ENCODE measurements at places on chromosomes 1 and 21.

- no peaks in the 10 kb centered on the region for H3K27me3 ChIP-seq
- H3K27ac ChIP-seq, result no peak overlapping the region
- no peaks in the 10 kb centered on the region for H3K4me1 ChIP-seq
- H3K4me3 ChIP-seq, result no peak overlapping the region
Measured at GRCh38 chr1:171107262-171107940, 16.7 kb downstream of the FMO3 start.

DNA sequence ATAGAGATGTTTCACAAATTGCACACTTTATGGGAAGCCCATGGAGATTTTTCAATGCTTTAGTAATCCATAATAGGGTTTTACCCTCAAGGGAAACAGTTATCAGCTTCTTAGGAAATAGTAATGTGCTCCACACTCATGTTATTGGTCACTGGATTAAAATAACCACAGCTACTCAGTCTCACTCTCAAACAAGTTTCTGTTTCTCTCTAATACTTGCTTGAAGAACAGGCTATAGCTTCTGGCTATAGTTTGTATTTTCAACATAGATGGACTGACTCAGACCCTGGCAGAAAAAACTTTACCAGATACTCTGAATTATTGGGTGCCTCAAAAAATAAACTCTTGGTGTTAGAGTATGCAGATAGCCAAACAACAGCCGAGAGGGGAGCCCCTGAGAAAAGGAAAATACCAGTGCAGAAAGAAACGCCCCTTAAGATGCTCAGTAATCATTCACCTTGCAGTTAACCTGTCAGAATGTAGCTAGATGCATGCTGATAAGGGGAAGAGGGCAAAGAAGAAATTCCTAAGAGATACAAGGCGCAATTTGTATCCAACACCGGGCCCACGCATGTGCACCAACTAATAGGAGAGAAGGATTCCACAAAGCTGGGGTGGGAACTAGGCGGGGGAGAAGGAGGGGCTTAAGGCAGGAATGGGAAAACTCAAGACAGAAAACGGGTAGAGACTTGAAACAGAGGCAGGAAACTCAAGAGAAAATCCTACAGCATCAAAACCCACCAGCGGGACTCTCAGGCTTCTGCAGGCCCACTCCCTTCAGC, 30.4 kb upstream of the PDE4B start:
- no peak overlapping the region for H3K27ac ChIP-seq
- H3K4me1 ChIP-seq, result no peaks in the 10 kb centered on the region
- H3K4me3 ChIP-seq, result no peak overlapping the region
- H3K27me3 ChIP-seq, result no peaks in the 10 kb centered on the region
- no peak for DNase-seq
- H3K36me3 ChIP-seq, result no peaks in the 10 kb centered on the region

- H3K4me3 ChIP-seq, result no peak overlapping the region
- no peaks in the 10 kb centered on the region for H3K36me3 ChIP-seq
- no peaks in the 10 kb centered on the region for H3K27me3 ChIP-seq
Measured at GRCh38 chr1:246283771-246284410, 223.2 kb downstream of the SMYD3 start.

- no peak overlapping the region for H3K27ac ChIP-seq
- DNase-seq, result no peak
- no peak overlapping the region for H3K4me3 ChIP-seq
- H3K36me3 ChIP-seq, result no peaks in the 10 kb centered on the region
- no peaks in the 10 kb centered on the region for H3K27me3 ChIP-seq
- peaks cover 5% of the 10 kb centered on the region for H3K4me1 ChIP-seq
Measured at GRCh38 chr1:117633936-117634335, 28.1 kb downstream of the TENT5C start.

DNA sequence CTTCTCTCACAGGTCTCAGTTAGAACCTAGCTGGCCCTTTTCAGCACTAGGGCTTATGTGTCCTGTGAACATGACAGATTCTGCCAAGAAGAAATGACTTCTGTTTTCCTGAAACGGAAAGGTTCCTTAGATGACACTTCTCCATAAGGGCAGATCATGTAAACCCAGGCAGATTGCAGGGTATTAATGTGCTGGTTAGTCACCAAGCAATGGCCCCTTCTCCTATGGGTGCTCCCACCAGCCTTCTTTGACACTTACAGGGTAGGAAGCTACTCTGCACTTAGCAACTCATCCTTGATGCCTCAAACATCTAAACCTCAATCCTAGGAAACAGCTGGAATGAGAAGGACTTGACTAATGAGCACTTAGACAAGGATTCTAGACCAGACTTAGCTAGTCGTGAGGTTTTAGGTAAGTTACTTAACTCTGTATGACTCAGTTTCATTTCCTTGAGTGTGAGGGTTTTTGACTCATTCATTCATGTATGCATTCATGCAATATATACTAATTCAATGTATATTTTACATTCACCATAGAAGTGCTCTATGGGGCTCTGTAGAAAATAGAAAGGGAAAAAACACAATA, 74.1 kb upstream of the PLXNA2 start:
- no peak overlapping the region for H3K4me3 ChIP-seq
- H3K27me3 ChIP-seq, result no peaks in the 10 kb centered on the region
- H3K4me1 ChIP-seq, result no peaks in the 10 kb centered on the region
- no peak for DNase-seq
- no peak overlapping the region for H3K27ac ChIP-seq
